MV-4-11 (cell line): ENCODE measurements at places on chromosomes 6 and 20.

GRCh38 chr6:30495993-30496392 lies 6.7 kb downstream of the HLA-E start:
- DNase-seq = no peak

DNA sequence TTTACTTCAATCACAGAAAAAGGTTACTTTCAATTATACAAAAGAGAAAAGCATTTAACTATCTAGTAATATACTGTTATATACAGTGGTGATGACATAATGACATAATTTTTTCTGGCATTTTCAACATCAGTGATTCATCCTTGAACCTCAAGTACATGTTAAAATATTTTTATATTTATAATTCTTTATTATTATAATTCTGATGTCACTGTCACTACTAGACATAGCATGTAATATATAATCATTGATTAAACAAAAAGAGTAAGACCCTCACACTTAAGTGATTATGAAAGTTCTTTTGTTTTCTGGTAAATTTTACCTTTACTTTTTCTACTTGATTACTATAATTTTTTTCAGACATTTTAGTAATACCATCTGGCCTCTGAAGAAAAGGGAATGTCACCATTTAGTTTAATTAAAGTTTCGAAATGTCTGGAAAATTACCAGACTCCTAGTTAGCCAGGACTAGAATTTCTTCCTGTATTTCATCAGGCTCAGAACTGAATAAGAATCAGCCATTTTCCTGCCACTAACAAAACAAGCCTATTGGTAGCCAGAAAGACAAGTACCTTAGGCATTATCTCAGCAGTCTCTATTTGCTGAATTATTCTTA lies 71.5 kb downstream of the FILIP1 start:
- DNase-seq = no peak

DNA sequence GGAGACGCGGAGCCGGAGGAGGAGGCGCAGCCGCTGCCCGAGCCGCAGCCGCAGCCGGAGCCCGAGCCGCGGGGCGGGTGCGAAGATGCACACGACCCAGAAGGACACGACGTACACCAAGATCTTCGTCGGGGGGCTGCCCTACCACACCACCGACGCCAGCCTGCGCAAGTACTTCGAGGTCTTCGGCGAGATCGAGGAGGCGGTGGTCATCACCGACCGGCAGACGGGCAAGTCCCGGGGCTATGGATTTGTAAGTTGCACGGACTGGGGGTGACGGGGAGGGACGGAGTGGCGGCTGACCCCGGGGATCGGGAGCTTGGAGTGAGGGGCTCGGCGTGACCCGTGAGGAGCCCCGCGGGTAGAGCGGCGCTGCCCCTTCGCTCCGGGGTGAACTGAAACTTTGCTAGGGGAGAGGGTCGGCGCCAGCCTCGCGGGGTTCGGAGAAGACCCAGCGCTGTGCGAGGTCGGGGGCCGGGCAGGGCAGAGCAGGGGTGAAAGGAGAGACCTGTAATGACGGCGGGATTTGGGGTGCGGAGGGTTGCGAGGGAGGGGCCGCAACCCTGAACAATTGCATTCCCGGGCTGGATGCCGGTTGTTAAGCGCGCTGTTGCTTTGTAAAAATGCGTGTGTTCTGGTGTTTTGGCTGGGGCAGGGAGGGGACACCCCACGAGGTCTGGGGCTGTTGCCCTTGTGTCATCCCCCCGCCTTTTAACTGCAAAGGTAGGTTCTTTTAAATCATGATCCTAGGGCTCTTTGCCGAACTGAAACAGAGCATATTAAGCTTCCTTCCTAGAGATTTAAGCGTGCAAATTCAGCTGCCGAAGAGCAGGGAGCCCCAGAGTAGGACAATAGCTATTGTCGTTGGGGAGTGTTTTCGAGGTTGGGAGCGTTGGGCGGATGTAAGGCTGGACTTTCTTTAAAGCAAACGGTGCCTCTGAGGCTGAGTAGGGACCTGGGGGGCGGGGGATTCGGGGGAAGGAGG lies 628 bp downstream of the RBM24 start:
- DNase-seq = no peak

DNA sequence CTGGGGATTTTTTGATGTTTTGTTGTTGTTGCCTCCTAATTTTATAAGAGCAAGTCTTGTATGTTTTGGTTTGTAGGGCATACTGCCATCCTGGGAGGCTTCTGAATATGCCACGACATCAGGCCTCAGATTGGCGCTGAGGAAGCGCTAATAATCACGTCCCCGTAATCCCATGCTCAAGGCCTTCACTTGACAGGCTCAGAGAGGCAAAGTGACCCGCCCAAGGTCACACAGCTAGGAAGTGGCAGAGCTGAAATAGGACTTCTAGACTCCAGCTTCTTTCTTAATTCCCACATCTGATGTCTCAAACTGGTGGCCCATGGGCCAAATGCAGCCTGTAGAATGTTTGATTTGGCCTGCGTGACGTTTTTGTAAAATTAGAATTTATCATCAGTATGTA lies 73.5 kb upstream of the PTPN1 start:
- DNase-seq = no peak

- peak; percentile 54 for DNase-seq
Observed at GRCh38 chr6:109298605-109299264, 83.5 kb downstream of the CD164 start.

- no peak for DNase-seq
Observed at GRCh38 chr20:37643400-37643799, 50.4 kb upstream of the CTNNBL1 start.

- peak; percentile 69 for DNase-seq
Observed at GRCh38 chr6:81962198-81962597, 209.7 kb upstream of the TENT5A start.

GRCh38 chr6:108714766-108715414 lies 133.3 kb upstream of the ARMC2 start:
- DNase-seq = no peak

GRCh38 chr6:37033819-37034795 lies 28.7 kb downstream of the FGD2 start:
- no peak for DNase-seq

DNA sequence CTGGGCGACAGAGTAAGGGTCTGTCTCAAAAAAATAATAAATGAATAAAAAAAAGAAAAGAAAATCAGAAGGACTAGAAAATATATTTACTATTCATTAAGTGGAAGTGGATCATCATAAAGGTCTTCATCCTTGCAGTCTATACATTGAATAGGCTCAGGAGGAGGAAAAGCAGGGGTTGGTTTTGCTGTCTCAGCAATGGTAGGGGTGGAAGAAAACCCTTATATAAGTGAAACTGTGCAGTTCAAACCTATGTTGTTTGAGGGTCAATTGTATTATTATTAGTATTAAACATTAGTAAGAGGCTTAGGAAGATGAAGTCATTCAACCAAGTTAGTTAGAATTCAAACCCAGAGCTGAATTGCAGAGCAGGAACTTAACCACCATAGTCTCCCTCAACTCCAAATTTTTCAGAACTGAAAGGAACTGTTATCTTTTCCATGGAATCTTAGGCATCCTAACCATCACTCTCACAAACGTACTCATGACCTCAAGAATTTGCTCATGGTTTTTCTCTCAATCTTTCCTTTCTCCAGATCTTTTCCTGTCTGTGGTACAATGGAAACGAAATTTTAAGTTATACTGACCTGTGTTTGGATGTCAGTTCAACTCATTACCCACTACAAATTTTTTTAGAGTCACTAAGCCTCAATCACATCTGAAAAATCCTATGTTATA lies 7.7 kb upstream of the SMIM13 start:
- DNase-seq = no peak

- no peak for DNase-seq
Observed at GRCh38 chr6:108656836-108657235, 96.1 kb downstream of the FOXO3 start.

DNA sequence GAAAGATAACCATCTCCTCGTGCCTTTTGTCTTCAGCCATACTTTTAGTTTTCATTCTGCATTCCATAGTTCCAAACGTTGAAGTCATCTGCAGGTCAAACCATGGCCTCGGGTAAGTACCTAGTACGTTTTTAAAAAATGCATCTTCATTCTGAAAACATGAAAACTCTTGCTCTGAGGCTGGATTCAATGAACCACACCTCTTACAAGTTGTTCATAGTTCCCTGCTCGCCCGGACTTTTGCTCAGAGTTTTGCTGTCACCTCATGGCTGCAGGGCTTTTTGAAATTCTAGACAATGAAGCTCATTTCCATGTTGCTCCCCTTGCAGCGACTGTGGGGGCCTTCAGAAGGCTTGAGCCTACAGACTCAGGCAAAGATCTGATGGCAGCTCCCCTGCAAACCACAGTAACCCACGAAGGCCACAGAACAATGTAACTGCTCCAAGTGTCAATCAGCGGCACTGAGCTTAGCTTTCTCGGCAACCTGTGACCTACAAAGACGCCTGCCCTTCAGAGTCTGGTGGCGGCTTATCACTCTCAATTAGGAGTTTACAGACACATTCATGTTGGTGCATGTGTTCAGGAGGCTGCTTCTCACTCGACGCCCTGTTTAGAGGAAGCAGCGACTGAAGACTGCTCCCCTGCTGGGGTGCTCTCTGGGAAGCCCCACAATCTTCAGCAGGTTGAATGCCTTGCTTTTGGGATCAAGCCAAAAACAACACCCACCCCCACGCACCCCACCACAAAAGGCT lies 61.2 kb downstream of the FOXC1 start:
- DNase-seq = no peak

DNA sequence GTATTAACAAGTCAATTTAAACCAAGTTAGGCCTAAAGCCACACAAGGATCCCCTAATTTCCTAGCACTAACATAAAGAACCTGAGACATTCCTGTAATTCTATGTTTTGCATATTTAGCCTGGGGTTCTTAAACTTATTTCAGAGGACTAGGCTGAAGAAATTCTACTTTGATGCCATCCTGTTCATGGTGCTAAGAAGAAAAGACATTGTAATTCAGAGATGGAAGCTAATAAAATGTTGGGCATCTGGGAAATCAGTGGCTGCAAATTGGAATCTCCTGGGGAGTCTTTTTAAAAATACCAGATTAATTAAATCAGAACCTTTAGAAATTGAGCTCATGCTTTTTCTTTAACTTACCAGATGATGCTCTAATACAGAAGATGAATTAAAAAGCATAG lies 26.2 kb upstream of the IRAK1BP1 start:
- no peak for DNase-seq

- DNase-seq = no peak
Observed at GRCh38 chr6:159416891-159417560, 247.8 kb downstream of the FNDC1 start.

- DNase-seq = no peak
Observed at GRCh38 chr20:45012682-45013302, 46.5 kb downstream of the STK4 start.

- peak; percentile 100 for DNase-seq
Observed at GRCh38 chr20:58907320-58908137, 55.0 kb downstream of the GNAS start.

DNA sequence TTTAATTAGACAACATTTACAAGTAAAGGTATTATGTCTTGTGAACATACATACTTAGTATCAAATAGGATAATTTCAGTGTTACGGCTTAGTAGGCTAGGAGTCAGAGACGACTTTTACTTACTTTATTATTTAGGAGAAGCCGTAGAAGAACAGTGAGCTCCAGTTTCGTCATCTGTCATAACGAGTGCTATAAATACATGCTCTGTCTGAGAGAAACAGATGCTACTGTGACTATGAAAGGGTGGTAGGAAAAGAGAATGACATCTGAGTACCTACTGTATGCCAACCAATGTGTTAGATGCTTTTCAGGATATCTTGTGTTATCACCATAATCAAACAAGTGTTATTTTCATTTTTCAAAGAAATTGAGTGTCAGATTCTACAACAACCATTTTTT lies 119.0 kb downstream of the EYA4 start:
- no peak for DNase-seq

DNA sequence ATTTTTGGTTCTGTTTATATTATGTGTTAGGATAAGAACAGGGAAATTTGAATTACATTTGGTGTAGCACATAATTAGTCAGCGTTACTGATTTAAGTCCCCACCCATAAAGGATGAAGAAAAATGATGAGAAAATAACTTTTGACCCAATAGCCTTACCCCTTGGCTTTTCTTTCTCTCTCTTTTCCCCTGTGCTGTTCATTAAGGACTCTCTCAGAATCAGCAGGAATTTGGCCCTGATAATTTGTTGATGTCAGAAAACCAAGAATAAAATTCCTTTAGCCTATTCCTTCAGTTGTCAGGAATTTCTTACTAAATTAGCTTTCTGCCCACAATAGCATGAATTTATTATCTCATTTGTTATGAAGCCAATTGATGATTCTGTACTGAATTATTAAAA lies 18.5 kb downstream of the PLCB1 start:
- no peak for DNase-seq
